ENCODE measurements at places on chromosomes 12 and 14.

GRCh38 chr12:18431771-18432170 lies 170.5 kb downstream of the PIK3C2G start:
- no peak for DNase-seq

DNA sequence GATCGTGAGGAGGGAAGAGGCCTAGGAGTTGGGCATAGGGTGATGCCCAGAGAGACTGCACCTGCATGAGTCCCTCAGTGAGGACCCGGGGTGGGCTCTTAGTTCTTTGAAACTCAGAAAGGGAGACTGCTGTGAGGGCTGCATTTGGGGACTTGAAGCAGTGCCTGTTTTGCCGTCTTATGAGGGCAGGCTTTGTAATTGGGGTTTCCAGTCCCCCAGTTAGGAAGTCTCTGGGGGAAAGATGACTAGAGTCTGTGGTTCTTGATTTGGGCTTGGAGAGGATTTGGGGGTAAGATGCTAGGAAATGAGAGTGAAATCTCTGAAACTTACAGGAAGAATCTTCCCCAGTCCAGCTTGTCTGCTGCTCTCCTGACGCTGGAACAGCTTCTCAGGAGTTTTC lies 99.6 kb downstream of the ARF6 start:
- no peak for DNase-seq

- DNase-seq, result no peak
Observed at GRCh38 chr12:12081836-12082497, 11.2 kb downstream of the BCL2L14 start.

DNA sequence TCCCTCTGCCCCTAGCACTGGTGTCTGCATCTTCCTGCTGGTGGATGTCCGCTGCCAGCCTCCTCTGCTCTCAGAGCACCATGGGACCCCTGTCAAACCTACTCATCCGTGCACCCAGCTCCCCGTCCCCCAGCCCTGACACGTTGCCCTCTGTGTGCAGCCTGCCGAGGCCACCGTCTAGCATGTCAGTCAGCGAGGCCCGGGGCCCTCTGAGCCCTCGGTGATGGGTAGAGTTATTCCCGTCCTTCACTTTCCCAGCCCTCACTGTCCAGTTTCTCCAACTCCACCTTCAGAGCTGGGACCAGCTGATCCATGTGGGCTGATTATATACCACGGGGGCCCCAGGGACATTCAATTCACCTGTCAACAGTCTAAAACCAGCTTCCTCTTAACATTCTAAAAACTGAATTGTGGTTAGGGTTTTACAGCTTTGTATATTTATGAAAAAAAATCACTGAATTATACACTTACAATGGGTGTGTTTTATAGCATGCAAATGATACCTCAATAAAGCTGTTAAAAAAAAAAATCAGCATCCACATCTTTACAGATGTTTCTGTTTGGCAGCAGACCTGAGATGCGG lies 61.3 kb downstream of the CCDC88C start:
- DNase-seq, result no peak

DNA sequence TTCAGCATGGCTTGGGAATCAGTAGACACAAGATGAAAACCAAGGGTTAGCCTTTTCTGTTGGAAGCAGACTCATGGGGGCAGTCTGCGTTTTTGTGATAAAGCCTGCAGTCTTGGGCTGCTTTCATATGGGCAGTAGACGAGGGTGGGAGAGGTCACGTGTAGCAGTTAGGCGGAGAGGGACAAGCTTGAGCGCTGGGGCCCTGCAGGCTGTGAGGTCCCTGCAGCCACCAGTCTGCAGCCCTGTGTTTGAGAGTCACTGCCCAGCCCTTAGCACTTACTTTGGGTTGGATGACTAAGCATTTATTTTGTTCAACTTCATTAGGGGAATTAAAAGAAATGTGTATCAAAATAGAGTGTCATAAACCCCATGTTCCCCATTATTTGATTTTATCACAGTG lies 37.2 kb downstream of the EP400 start:
- no peak for DNase-seq

GRCh38 chr12:99910342-99910741 lies 74.4 kb downstream of the ANKS1B start:
- no peak for DNase-seq

DNA sequence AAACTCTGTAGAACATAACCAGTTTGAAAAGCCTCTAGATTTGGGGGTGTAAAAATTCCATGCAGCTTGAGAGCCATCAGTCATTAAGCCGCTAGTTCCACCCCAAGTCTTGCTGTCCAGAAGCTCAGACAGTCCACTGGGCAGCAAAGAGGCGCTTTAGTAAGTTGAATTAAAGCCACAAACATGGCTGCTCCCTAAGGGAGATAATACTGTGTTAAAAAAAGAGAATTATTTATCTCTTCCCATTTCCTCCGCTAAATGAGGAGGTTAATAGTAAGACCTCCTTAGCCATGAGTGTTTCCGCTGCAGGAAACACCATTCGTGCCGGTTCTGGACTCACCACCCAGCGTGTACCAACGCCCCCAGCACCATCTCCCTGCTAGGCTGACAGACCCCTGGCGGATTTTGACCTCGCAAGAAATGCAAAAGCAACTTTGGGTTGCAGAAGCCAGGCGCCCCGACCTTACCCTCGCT lies 536 bp downstream of the TM7SF3 start:
- no peak for DNase-seq

- peak; percentile 36 for DNase-seq
Observed at GRCh38 chr14:104104076-104104901, 18.8 kb downstream of the ASPG start.

DNA sequence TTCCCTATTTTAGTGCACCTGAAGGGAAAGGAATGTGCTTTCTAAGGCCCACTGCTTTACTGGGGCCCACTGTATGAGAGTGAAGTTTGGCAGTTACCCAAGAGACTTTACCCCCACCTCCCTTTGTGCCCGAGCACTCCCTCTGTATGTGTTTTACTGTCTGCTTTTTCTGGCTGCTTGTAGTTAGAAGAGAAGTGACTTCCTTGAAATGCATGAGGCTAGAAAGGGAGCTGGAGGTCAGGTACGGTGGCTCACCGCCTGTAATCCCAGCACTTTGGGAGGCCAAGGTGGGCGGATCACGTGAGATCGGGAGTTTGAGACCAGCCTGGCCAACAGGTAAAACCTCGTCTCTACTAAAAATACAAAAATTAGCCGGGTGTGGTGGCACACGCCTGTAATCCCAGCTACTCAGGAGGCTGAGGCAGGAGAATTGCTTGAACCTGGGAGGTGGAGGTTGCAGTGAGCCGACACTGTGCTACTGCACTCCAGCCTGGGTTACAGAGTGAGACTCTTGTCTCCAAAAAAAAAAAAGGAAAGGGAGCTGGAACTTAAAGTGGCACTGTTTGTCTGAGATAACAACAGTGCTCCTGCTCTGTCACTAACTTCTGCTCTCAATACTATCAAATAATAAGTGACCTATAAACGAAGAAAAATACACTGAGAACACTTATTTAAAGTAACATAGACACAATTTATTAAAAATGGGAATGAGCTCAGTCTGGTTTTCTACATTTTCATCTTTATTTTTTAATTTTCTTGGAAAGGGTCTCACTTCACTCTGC lies 5.8 kb downstream of the TRIP11 start:
- no peak for DNase-seq

- no peak for DNase-seq
Observed at GRCh38 chr12:127041985-127042625, 1224.9 kb upstream of the TMEM132C start.

DNA sequence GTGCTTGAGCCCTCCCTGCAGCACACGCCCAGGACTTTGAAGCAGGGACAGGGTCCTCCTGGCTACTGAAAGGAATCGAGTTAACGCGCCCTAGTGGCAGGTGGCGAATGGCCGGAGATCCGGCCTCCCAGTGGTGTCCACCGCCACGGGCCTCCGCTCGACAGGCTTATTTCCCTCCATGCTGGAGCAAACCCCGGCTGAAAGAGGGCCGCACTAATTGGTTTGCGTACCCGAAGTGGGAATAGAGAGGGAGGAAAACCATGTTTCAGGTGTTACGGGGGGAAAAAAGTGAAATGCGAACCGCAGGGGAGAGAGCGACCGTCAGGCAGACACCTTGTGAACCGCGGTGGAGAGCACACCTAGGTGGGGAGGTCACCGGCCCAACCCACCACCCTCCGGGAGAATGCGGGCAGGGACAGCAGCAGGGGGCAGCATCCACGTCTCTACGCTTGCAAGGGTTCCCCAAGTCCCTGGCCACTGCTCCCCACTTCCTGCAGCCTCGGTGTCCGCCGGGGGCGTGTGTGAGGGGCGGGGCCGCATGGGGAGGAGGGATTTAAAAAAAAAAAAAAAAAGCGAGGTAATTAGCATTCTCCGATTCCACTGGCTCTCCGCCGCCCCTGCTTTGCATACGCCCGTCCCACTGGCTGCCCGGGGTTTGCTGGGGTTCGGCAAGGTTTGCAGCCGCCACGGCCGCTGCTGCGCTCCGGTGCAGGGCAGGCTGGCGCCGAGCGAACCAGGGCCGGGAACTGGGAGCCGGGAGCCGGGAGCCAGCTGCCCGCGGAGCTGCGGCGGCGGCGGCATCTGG lies 224.6 kb upstream of the CRY1 start:
- DNase-seq, result peak; percentile 90

DNA sequence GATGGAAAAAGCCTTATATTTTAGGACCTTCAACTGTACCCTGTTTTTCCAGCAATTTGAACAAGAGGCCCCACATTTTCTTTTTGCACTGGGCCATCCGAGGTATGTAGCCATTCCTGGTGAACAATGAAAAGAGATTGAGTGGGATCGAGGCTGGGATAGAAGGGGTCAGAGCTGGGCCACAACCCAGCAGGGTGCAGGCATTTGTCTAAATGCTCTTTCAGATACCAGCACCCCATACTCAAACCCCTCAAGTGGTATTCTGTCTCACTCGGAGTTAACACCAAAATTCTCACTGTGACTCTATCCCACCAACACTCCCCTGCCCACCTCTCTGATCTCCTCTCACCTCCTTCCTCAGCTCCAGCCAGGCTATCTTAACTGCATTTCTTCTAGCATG lies 26.8 kb downstream of the DUSP6 start:
- no peak for DNase-seq

DNA sequence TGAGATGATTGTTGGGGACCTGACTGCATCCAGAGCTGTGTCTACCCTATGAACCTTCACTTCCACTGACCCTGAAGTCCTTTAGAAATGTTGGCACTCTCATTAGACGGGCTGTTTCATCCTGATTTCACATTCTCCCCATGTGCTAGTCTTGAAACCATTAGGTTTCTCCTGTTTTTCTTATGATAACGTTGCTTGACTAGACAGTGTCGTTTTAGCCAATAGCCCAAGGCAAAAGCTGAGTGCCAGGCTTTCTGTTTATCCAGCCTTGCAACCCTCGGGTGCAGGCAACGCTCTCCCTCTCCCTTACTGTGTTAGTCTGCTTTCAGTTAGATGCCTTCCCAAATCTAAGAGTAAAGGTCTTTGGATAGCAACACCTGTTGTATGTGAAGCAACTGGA lies 30.1 kb downstream of the DACT1 start:
- DNase-seq, result no peak

DNA sequence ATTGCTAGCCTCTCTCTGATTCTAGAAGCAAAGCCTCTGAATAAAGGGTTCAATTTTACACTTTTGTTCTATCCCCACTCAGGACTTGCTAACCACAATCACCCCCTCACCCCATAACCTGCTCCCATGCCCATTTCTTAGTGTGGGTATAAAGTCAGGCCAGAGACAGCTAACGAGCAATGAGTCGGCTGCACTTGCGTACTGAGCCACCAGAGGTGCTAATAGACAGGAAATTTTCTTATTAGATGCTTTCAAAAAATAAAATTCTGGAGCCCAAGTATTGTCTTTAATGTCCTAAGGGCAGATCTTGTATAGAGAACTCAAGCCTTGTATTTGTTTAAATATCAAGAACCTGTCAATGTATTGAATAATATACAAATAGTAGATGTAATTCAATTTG lies 256.9 kb downstream of the SYT1 start:
- DNase-seq, result no peak

DNA sequence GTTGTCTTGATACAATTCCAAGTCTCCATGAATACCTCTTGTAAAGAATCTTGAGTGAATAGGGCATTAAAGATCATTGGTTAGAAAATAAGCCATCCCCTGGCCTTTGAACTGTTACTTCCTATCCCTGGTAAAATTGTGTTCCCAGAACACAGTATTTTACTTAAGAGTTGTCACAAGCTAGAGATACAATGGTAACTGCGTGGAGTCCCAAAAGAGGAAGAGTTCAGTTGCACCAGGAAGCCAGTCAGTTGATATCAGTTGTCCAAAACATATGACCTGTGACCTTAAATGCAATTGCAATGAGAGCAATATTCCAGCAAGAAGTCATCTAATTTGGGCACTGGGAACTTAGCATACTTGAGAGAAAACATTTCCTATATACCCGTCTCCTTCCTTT lies 117.3 kb downstream of the NEDD1 start:
- no peak for DNase-seq

DNA sequence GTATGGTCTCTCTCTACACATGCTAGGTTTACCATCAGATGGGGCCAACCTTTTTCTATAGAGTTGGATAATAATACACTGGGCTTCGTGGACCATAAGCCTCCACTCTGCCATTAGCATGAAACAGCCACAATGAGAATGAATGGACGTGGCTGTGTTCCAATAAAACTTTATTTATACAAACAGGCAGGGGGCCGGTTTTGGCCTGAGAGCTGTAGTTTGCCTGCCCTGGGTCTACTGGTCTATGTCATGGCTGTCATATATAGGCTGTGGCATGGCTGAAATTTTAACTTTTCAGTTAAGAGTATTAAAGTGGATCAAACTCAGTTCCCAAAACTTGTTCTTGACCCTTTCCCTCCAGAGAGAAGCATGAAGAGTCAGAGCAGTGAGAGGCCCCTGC lies 120.3 kb upstream of the MYL2 start:
- no peak for DNase-seq

- no peak for DNase-seq
Observed at GRCh38 chr14:69688299-69688649, 76.9 kb downstream of the SUSD6 start.

DNA sequence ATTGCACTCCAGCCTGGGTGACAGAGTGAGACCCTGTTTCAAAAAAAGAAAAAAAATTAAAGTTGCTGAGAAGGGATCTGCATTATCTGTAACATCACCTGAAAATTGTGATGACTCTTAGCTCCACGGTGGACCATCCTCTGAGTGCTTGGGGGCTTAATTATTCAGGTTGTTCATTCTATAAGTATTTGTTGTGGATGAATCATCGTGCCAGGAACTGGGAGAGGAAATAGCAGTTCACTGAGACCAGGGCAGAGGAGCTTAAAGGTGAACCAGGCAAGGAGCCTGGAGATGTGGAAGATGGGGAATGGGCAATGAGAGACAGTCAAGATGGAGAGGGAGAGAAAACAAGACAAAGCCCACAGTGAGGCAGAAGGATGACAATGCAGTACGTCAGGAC lies 25.5 kb upstream of the GSC start:
- DNase-seq, result no peak

- DNase-seq, result no peak
Observed at GRCh38 chr12:131552492-131552863, 158.4 kb upstream of the SFSWAP start.

DNA sequence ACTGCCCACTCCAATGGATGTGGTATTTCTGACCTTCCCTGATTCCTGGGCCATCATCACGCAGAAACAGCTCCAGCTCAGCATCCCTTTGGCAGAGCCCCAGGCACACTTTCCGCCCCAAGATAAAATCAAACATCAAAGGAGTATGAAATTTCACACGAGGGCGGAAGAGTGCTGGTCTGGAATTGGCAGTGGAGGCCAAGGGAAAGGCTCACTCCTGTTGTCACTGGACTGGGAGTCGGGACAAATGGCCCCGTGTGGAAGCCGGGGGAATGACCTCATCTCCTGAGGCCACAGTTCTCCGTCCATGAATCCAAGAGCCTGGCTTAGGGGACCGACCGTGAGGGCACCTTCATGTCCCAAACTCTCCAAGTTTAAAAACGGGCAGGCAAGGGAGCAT lies 40.9 kb downstream of the FZD10 start:
- DNase-seq, result no peak

All from Right ventricle myocardium superior (tissue), 1 donor.